ENCODE measurements at places on chromosomes 3 and 15.

DNA sequence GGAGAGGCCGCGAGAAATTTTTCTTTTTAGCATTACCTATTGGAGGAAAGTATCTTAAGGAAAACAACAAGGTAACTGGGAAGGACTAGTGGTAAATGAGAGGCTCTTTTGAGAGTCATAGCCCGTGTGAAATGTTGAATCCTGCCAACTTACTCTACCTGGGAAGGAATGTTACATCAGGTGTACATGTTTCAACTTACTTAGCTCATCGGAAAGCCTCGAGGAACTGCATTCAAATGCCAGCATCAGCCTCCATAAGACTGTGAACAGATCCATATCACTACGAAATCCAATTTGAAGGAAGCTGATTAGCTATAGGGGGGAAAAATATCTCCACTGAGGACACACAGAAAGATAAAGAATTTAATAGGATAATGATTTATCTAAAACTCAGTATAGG lies 72.3 kb upstream of the PDZRN3 start:
- no peak for DNase-seq

DNA sequence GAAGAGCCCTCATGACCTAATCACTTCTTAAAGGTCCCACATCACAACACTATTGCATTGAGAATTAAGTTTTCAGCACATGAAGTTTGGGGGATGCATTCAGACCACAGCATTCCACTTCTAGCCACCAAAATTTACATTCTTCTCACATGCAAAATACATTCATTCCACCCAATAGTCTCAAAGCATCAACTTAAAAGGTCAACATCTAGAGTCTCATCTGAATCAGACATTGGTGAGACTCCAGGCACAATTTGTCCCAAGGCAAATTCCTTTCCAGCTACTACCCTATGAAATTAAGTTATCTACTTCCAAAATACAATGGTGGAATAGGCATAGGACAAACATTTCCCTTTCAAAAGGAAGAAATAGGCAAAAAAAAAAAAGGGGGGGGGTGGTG lies 64.9 kb downstream of the PLSCR2 start:
- no peak for DNase-seq

GRCh38 chr15:73325191-73325861 lies 43.4 kb downstream of the HCN4 start:
- no peak for DNase-seq

DNA sequence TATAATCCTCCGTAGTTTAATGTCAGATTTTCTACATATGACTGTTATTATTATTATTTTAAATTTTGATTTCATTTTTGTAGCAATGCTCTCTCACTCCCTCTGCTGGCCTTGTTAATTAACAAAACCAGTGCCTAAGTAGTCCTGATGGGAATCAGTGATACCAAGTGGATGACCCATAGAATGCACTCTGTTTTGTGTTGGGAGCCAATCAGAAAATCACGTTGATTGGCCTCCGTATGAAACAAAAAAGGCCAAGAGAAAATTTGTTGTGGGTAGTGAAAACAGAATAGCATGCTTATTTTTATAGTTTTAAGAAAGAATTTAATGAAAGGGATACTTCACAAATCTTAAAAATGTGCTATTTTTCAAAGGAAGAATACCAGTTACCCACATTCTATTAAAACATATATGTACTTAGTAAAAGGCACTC lies 34.4 kb upstream of the MEIS2 start:
- DNase-seq: no peak

GRCh38 chr3:174949523-174949922 lies 90.4 kb downstream of the NAALADL2 start:
- DNase-seq: no peak

GRCh38 chr15:76791511-76791910 lies 113.6 kb downstream of the SCAPER start:
- DNase-seq: no peak

DNA sequence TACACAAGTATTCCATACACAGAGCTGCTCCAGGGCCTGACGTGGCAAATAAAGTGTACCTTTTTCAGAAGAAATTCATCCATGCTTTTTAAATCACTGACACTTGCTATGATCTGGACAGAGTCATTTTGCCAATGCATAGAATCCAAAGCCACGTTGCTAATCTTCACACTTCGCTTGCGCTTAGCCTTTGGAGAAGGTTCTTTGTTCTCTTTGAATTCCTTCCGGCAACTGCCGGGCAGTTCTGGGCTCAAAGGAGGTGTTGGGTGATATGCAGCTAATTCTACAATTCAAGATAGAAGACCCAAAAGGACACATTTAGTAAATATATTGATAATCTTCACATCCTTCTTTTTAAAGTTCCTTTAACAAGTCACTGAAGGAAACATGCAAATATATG lies 69.9 kb downstream of the NR2E3 start:
- DNase-seq: no peak

DNA sequence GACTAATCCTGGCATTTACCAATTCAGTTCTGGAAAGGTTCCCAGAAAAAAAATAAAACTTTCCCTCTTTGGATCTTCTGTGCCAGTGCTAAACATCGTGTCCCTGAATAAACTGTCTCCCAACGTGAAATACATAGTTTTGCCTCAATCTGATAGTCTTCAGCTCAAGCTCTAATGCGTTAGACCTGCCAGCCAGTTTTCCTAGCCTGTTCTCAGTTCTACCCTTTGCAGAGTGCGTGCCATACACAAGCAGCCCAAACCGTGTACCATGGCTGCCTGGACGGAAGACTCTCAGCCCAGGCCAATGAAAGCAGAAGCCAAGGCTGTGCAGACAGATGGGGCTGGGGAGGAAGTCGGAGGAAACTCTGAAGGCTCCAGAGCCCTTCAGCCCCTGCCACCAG lies 11.4 kb upstream of the OCA2 start:
- DNase-seq: no peak

- DNase-seq: no peak
Observed at GRCh38 chr3:169558371-169558770, 105.1 kb downstream of the MECOM start.

DNA sequence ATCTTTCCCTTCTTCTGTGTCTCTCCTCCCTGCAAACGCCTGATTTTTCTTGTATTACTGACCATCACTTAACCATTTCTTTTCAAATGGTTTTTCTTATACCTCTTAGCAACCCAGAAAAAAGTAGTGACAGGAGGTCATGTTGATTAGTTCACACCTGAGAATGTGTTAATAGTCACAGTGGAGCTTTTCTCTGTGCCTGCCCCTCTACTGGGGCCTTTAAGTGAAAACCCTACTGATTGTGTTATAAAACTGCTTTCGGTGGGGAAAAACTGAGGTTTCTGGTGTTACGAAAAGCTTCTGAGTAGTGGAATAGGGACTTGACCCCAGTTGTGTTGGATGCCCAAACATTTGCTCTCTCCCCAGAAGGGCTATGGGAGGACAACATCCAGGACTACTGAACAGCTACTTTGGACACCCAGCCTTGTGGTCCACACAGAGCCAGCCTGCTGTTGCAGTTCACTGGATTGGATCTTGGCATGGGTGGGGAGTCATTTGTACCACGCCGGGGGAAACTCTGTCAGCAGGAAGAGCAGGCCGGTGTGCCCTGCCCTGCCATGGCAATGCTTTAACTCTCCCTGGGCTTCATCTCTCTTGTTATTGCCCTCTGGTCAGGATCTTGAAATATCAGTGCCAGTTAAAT lies 10.3 kb downstream of the GPR87 start:
- DNase-seq: no peak

DNA sequence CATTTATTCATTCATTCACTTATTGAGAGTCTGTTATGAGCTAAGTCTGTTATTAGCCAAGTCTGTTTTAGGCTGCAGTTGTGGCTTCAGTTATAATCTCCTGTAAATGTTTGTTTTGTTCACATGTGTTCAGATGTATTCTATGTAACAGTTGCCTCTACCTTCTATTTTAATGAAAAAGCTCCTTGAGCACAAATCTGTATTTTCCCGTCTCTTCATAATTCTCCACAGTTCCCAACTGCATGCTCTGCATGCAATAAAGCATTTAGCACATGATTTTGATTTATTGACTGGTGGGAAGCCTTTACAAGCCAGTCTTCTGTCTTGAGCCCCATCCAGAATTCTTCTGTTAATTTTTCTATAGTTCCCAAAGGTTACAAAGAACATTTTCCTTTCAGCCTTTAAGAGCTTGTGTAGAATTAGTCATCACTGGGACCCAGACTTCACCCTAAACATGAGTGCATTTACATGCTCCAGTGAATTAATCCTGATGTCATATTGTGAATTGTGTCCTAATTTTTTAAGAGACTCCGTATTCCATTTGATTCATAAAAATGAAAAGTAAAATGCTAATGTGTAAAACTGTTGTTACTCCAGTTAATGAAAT lies 122.3 kb upstream of the NR2E3 start:
- no peak for DNase-seq

DNA sequence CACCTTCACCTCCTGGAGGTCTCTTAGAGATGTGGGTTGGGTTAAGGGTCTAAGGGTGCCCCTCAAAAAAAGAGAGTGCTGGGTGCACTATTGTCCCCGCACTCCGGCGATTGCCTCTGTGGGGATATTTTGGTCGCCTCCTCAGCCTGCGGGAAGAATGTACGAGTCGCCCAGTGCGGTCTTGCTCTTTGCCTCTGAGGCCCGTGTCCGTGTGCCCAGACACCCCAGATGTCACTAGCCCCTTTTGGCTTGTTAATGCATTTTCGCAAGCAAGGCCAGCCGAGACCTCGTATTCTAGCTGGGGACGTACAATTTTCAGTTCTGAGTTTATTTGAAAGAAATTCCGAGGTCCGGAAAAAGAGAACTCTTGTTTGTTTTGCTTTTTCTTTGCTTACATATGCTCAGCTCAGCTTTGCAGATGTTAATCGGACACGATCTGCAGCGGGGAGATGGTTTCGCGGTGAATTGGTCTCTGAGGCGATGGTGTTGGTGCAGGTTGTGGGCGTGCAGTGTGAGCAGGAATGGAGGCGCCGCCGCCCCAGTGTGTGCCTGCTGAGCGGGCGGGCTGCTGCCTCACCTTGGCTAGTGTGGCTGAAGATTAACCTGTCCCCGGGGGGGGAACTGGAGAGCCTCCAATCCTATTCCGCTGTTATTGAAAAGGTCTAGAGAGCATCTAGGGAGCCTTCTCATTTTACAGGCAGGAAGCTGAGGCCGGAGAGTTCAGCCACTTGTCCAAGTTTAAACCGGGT lies 1.4 kb downstream of the ST6GAL1 start:
- peak; percentile 61 for DNase-seq

DNA sequence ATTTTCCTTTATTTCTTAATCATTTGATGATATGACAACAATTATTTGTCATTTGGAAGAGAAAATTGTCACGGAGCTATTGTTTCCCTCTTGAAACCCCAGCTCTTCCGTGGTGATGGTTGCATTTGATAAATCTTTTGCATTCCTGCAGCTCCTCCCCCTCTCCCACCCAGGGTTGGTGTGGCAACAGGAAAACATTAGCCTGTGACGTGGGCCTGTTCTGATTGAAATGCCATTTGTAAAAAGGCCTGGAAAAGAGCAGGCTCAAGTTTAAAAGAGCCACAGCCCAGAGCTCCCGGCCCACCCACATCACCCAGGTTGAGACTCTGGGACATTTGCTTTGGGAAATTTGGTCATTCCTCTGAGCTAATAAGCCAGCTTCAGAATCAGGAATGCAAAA lies 282.5 kb downstream of the RPLP1 start:
- no peak for DNase-seq

DNA sequence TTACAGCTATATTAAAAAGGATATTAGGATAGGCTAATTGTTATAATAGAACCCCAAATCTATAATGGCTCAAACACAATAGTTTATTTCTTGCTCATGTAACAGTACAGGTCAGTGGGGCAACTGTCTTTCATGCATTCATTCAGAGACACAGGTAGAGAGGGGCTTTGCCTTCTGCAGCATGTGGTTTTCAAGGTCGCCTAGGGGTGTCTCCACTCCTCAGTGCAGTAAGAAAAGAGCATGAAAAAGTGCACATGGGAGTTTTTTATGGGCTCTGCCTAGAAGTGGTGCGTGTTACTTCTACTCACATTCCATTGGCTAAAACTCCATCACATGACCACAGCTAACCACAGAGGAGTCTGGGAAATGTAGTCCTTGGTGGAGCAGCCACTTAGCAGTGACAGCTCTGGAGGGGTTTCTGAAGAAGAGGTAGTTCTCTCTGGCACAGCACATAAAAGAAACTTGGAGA lies 1.8 kb downstream of the ZBTB38 start:
- DNase-seq: peak; percentile 32

DNA sequence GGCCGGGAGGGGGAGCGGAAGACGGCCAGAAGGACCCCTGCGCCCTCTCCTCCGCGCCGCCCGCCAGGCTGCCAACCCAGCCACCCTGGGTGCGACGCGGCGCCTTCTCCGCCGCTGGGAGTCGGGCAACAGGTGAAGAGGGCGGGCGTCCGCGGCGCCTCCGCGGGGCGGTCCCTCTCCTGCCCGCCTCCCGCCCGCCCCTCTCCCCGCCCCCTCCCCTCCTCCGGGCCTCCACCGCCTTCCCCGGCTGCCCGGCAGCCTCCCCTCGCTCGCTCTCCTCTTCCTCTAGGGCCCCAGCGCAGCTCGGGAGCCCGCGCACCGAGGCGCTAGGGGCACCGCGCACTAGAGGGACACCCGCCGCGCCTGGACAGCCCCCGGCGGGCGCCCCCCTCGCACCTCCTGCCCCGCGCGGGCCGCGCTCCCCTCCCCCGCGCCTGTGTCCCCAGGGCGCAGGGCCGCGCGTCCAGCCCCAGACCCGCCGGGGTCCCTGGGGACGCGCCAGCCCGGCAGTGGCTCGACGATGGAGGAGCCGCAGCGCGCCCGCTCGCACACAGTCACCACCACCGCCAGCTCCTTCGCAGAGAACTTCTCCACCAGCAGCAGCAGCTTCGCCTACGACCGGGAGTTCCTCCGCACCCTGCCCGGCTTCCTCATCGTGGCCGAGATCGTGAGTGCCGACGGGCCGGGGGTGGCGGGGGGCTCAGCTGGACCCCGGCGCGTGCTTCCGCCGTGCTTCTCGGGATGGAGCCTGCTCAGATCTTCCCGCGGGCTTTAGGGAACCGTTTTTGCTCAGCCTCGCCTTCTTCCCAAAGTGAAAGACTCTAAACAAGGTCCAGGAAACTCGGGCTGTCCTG lies at the start of gene CMTM8:
Gene CMTM8, plus strand, starts transcription at position 228 of the 854 bp plus-strand sequence. Its CDS starts 293 bp downstream, at position 521.
- peak; percentile 39 for DNase-seq

DNA sequence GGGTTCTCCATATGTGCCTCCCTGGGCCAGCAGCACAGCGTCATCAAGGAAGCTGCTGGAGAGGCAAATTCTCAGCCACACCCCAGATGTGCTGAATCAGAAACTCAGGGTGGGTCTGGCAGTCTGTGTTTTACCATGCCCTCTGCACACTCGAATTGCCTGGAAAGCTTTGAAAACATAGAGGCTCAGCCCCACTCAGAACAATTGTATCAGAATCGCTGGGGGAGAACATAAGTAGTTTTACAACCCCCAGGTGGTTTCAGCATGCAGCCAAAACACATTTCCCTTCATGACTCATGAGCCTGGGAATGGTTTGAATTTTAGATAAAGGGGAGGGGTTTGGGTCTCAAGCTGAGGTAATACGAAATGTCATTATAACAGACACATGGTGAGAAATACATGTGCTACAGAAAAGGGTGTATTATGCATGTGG lies 9.6 kb downstream of the TGM4 start:
- no peak for DNase-seq

- no peak for DNase-seq
Observed at GRCh38 chr3:50606596-50606995, 5.0 kb downstream of the CISH start.

All from stimulated activated CD4-positive, alpha-beta T cell treated with anti-CD3 and anti-CD28 coated beads, Interleukin-4, amount 100 ng/mL, for 48 hours (primary cell).